ENCODE measurements at places on chromosomes 7 and 10.

GRCh38 chr7:237385-237784 lies 45.0 kb downstream of the FAM20C start:
- DNase-seq: no peak

DNA sequence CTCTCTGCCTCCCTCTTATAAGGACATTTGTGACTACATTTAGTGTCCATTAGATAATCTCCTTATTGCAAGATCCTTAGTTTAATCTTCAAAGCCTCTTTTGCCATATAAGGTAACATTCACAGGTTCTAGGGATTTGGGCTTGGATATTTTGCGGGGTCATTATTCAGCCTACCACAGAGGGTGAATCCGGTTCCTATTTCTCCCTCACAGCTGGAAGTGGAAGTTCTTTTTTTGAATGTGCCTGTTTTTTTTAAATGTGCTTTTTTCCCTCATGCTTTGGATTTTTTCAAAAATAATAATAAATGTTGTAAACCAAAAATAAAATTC lies 17.1 kb upstream of the FAM221A start:
- no peak for DNase-seq

GRCh38 chr7:155753446-155753965 lies 58.8 kb downstream of the SHH start:
- no peak for DNase-seq

GRCh38 chr7:135448753-135449152 lies 61.1 kb downstream of the CNOT4 start:
- no peak for DNase-seq

DNA sequence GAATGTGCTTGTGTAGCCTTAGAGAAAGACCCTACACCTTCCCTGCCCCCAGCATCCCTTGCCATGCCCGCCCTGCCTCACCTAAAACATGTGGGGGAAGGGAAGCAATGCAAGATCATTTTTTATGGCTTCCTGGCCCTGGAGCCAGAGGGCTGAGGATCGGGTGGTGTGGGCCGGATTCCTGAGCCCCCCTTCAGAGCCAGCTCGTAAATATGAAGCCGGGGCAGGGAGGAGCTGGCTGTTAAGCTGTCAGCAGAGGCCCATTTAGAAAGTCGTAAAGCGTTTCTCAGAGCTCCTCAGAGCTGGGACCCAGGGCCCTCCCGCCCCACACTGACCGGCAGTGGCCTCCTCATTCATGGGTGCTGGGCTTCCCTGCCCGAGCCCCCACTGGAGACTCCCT lies 23.9 kb downstream of the UNC5B start:
- no peak for DNase-seq

DNA sequence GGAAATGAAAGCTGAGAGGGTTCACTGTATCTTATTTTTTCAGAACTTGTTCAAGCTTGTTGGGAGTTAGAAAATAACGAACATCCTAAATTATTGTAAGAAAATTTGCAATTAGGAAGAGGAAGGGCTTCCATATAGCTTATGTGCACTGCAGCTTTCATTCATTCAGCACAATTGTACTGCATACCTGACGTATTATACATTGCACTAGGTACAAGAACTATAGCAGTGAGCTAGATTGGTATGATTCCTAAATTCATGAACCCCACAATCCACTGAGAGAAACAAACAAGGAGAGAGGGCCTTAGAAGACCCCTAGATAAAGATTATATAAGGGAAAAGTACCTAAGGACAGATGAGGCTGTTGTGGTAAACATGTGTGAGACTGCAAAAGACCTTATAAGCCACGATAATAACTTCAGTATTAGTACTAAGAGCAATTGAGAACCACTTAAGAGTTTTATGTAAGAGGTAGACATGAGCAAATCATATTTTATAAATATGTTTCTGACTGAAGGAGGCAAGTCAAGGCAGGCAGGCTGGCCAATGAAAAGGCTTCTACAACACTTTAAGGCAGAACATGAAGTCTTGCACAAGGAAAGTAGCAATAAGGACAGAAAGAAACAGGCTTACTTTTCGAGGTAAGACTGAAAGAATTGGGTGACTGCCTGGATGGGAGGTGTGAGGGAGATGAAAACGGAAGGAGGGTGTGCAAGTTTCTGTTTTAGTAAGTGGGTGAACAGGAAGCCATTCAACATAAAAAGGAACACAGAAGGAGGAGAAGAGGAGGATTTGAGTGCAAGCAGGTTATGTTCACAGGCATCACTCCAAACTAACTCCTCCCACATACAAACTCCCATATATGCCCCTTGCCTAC lies 77.9 kb upstream of the LRRN3 start:
- peak; percentile 47 for DNase-seq

DNA sequence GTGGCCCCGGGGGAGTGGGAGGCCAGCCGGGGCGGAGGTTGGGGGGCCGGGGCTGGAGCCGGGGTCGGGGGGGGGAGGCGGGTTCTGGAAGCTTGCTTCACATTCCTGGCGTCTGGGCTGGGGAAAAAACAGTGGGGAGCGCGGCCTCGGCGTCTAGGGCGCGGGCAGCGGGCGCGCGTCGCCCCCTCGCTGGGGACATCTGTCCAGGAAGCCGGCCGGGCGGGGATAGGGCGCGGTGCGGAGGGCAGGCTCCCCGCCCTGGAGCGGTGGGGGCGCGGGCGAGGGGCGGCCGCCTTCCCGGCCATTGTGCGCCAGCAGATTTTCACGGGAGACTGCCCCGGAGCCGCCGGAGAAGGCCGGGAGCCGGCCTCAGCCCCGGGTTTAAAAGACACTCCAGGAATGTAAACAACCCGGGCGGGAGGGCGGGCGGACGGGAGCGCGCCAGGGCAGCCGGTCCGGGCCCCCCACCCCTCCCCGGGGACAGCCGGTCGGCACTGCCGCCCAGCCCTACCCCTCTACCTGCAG lies 1.4 kb downstream of the ZMIZ1 start:
- DNase-seq: no peak

GRCh38 chr10:93219347-93219746 lies 145.7 kb downstream of the CYP26A1 start:
- no peak for DNase-seq

DNA sequence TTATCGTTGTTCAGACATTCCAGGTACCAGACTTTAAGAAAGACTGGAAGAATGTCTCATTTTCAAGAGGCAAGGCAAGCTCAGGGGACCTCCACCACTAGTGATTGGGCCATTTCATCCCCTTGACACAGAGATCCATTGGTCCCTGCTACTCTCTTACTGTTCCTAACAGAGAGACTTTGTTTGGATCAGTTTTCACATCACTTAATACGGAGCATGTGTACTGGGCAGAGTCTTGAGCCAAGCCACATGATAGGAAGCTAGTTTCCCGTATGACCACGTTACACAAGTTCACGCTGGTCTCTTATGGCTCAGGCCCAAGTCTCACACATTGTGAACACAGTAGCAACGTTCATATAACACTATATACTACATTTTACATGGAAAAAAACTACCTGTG lies 269.9 kb downstream of the BAMBI start:
- DNase-seq: no peak

DNA sequence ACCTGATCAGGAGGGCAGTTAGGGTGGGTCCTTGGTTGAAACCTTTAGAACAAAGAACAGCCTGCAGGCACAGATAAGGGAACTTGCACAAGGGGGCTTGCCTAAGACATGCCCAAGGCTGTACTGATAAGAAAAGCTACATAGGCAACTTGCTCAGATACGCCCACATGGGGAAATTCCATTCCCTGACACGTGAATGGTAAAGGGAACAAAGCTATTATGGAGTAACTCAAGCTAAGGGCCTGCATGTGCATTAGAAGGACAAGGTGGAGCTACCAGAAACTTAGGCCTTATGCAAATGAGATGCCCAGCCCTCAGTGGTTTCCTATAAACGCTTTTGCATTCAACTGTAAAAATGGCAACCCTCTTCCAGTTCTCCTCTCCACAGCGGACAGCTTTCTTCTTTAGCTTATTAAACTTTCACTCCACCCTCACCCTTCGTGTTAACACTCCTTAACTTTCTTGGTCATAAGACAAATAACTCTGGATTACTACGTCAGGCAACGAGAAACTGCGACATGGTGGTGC lies 1192.1 kb upstream of the CELF2 start:
- DNase-seq: no peak

DNA sequence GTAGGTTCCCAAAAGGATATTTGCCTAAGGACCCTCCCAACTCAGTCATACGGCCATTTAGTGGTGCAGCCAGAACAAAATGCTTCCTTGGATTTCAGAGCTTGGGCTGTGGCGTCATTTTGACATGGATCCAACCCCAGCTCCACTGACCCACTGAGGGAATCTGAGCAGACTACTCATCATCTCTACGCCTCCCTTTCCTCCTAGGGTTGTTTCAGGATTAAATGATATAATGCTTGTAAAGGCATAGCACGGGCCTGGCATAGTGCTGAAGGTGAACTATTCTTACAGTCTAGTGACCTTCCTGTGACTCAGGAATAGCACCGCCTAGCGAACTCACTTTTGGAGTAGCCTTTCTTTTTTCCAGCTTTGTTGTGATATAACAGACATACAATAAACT lies 70.3 kb upstream of the LOXL4 start:
- no peak for DNase-seq

DNA sequence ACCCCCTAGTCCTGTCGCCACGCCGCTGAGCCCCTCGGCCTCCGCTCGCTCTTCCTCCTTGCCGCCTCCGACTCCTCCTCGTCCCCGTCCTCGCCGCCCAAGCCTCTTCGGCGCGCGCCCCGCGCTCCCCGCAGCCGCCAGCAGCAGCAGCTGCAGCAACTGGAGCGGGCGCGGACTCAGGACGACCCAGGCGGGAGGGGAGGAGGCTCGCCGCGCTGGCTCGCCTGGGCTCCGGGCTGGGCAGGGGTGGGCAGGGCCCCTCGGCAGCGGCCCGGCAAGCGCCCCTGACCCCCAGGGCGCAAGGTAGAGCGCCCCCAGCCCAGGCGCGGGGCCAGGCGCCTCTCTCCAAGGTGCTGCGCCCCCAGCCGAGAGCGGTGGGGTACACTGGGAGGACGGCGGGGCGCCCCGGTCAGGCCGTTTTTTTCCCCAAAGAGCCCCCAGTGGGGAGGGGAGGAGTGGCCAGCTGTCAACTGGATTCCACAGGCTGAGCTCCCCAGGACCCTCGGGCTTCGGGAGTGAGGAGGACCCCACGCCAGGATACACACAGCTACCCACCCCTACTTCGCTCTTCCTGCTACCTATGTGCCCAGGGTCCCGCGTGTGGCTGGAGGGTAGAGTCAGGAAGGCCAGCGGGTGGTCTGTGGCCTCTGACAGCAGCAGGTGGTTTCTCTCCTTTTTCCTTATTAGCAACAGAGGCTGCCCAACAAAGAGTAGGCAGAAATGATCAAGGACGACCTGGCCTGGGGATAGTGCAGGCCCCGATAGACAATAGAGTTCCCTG lies 903 bp upstream of the KCNMA1 start:
- no peak for DNase-seq

GRCh38 chr7:30321882-30322192 lies 37.4 kb downstream of the ZNRF2 start:
- DNase-seq: no peak

- DNase-seq: no peak
These were observed 362.4 kb downstream of the ADRA2A start for GRCh38 chr10:111439034-111439842.

GRCh38 chr7:75938921-75939320 lies 24.0 kb downstream of the POR start:
- DNase-seq: no peak

DNA sequence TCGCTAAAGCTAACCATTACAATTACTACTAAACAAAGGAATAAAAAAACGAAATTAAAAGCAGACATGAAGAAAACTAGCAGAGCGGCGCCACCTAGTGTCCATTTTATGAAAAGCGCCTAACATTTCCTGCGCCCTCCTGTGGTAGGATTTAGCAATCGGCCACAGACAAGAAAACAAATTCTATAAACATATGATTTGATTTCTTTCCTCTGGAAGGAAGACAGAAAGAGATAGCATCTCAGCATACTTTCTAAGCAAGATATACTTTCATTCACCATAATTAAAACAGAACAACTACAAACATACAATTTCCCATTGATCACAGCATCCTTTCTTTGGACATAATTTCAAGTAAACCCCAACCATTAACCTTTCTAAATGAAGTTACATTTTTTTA lies 337.7 kb upstream of the NPVF start:
- DNase-seq: peak; percentile 57

GRCh38 chr10:43576062-43576461 lies 1.6 kb upstream of the ZNF239 start:
- DNase-seq: peak; percentile 27

Measured in central memory CD4-positive, alpha-beta T cell (primary cell).